Right renal pelvis (tissue), 4 donors: ENCODE measurements at places on chromosomes 2 and 18. TPM values are rescaled to one million over a fixed set of nuclear protein-coding genes. Genes with fewer than 3 reads are reported as not detected.

KLHL41 gene
- 1.1 TPM for polyA plus RNA-seq

SERPINB13 gene
- polyA plus RNA-seq = not detected

BMPR2 gene
- polyA plus RNA-seq = 66.2 TPM

CABYR gene
- polyA plus RNA-seq = 5.1 TPM

LYG2 gene
- polyA plus RNA-seq = not detected

LOXHD1 gene
- polyA plus RNA-seq = 0.66 TPM
